ENCODE measurements at places on chromosomes 16 and 17.

DNA sequence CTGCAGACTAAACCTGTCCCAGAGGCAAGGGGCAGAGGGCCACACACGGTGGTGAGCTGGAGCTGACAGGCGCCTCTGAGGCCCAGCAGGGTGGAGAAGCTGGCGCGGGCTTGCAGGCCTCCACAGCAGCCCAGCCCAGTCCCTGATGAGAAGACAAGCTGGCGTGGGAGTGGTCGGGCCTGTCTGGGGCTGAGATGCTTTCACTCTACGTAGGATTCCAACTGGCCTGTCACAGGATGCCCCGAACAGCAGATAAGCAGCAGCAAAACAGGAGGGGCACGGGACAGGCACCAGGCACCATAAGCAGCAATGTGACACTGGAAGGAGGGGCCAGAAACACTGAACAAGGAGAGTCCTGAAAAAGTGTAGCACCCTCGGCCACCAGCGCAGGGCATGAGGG, 40.1 kb downstream of the PEMT start:
- DNase-seq: no peak

DNA sequence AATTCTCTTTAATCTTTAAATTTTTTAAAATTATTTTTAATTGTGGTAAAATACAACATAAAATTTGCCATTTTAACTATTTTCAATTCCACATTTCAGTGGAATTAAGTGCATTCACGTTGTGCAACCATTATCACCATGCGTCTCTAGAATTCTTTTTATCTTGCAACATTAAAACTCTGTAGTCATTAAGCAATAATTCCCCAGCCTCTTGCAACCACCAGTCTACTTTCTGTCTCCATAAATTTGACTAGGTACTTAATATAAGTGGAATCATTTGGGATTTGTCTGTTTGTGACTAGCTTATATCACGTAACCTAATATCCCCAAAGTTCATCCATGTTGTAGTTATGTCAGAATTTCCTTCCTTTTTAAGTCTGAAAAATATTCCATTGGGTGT, 79.1 kb downstream of the TAOK1 start:
- no peak for DNase-seq

DNA sequence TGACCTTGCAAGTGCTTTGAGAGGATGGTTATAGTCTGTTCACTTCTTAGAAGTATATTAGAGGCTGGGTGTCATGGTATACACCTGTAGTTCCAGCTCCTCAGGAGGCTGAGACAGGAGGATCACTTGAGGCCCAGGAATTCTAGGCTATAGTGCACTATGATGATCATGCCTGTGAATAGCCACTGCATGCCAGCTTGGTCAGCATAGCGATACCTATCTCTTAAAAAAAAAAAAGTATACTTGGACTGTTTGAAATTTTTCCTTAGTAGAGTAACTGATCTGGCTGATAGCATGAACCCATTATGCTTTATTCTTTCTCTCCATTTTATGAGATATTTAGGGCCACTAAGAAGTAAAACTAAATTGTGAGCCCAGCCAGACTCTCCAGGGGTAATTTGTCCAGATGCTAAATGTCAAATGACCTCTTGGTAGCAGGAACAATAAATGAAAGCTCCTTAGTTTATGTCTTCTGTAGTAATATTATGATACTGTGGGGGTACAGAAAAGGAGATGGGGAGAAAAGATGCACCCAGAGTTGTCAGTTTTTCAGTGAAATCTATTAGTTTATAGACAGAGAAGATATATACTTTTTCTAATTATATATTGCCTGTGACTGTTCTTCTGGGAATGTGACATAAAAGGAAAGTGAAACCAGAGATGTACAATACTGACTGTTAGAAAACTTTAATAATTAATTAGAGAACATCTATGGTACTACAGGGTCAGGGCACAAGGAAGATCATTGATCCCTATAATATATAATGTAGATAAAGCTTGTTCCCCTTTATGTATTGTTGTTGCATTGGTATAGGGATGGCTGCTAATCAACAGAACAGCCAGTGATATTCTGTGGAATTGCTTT, 335.3 kb upstream of the TBX2 start:
- no peak for DNase-seq

DNA sequence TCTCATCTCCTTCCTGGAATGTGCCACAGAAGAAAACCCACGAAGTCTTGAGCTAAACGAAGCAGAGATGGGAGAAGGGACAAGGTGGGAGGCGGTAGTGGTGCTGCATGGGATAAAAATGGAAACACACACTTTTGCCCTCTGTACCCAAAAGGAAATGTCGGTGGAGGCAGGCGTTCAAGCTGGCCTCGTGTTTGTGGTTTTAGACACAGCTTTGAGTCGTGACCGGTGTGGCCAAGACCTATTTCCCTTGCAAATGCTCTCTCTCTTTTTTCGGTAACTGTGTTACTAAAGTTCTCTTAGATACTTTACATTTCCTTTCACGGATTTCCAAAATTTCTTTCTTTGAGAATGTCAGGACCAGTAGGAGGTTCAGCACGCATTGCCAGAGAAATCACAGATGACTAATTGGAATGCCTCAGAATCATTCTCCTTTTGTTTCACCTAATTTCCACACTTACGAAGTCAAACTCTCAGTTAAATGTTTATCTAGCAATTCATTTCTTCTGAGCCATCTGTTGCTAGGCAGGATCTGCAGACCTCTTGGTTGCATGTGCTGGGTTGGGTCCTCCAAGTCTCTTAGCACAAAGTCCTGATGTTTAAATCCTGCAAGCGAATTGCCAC, 412.3 kb downstream of the MAF start:
- no peak for DNase-seq

- no peak for DNase-seq
Observed at GRCh38 chr17:37284191-37284590, 91.6 kb upstream of the C17orf78 start.

DNA sequence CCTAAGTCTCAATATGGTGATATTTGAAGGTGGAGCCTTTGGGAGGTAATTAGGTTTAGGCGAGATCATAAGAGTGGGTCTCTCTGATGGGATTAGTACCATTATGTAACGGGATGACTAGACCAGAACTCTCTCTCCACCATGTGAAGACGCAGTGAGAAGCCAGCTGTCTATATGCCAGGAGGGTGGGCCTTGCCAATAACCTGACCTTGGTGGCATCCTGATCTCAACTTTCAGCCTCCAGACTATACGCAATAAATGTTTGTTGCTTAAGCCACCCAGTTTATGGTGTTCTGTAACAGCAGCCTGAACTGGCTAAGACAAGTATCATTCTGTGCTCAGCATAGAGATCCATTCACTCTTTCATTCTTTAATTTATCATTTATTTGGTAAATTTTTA, 167.2 kb upstream of the CDH11 start:
- no peak for DNase-seq

DNA sequence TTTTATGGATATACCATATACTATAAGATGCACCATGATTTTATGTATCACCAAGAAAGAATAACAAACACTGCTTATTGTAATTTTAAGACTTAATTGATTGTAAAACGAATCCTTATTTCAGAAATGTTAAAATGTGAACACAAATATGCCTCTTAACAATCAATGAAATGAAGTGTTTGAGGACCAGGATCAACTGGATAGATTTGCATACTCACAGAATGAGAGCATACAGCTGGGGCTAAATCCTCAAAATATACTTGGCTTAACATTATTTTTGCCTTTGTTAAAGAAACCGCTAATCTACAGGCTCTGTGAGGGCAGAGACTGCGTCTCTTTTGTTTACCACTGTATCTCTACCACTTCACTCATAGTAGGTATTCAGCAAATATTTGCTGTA, 93.6 kb downstream of the SPACA3 start:
- DNase-seq: peak; percentile 10

DNA sequence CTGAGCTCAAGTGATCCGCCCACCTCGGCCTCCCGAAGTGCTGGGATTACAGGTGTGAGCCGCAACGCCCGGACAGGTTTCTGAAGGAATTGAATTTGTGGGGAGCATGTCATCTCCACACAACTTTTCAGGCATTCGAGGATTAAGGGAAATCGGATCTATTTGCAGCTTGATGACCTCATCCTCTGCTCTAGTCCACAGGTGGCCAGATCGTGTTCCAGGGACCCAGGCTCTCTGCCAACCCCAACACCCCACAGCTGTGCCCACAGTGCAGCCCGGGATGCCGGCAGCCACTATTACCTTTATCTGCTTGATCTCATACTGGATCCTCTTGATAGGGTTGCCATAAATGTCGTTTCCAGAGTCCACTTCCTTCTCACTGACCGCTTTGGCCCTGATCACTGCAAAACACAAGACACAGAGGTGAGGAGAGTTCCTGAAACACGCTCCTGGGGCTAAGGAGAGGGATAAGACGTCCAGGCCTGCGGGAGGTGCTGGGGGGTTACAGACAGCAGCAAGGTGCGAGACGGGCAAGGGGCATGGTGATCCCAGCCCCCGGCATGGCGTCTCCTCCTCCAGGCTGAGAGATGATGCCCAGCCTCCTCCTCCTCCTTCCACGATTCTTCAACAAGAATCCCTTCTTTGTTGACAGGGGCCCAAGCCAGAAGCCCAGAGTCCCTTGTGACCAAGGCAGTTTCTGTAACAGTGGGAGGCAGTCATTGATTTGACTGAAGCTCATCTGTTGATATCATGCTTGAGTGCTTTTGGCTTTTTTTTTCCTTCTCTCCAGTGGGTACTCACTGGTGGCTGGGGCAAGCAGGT, 29.3 kb downstream of the CEP295NL start:
- DNase-seq: peak; percentile 61

- no peak for DNase-seq
Observed at GRCh38 chr16:19288872-19289799, 3.6 kb downstream of the CLEC19A start.

GRCh38 chr17:27518545-27519521, 62.6 kb downstream of the KSR1 start:
- DNase-seq: no peak

Measured in NCI-H345 (cell line).